ENCODE measurements at places on chromosomes 1 and 21. TPM values are rescaled to one million over a fixed set of nuclear protein-coding genes. Genes with fewer than 3 reads are reported as not detected.

The ASCL5 gene
- total RNA-seq = 0.11 TPM

The TSPAN2 gene
- total RNA-seq = 0.69 TPM

The CCDC27 gene
- not detected for total RNA-seq

The XCL2 gene
- total RNA-seq = not detected

The CHD1L gene
- total RNA-seq = 33.8 TPM

The SPRR2F gene
- total RNA-seq = not detected

The SPRR5 gene
- total RNA-seq = not detected

The ALDH4A1 gene
- 14.4 TPM for total RNA-seq

The PLA2G5 gene
- not detected for total RNA-seq

The CD160 gene
- total RNA-seq = not detected

The GPX7 gene
- not detected for total RNA-seq

The KRTAP25-1 gene
- not detected for total RNA-seq

The KLHDC9 gene
- 1.5 TPM for total RNA-seq

The LINGO4 gene
- not detected for total RNA-seq

The EXO1 gene
- total RNA-seq = 26.6 TPM

The TTC24 gene
- not detected for total RNA-seq

The VAV3 gene
- total RNA-seq = 0.36 TPM

The ORC1 gene
- 23.7 TPM for total RNA-seq

The B4GALT2 gene
- 70.3 TPM for total RNA-seq

The RSPH1 gene
- total RNA-seq = 0.55 TPM

The ADAM30 gene
- total RNA-seq = not detected

The TTC13 gene
- 10.0 TPM for total RNA-seq

The HES4 gene
- 36.5 TPM for total RNA-seq

The MOV10 gene
- total RNA-seq = 33.0 TPM

The KRTAP10-3 gene
- total RNA-seq = not detected

The APCS gene
- total RNA-seq = 0.08 TPM

The RYR2 gene
- 0.05 TPM for total RNA-seq

The LCE2B gene
- not detected for total RNA-seq

The FBXO2 gene
- total RNA-seq = 7.5 TPM

The TAF1A gene
- total RNA-seq = 9.0 TPM

The OLFML2B gene
- 0.33 TPM for total RNA-seq

Data from A549 treated with dexamethasone at 1 μM for 4 hours (cell line).